ENCODE measurements at places on chromosomes 7 and 10.

GRCh38 chr10:79381804-79382221 lies 34.5 kb downstream of the PPIF start:
- DNase-seq: no peak

DNA sequence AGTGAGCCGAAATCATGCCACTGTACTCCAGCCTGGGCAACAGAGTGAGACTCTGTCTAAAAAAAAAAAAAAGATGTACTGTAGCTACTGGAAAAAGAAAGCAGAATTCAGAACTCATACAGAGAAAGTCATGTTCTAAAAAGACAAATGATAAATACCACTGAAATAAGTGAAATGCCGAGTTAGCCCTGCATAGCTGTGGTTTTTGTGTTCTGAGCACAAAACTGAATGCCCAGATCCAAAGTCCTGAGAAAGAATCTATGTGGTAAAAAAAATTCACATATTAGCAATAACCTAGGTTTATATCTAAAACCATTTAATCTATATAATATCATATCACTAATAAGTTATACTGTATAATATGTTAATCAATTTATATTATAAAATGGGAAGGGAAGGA lies 29.3 kb upstream of the HECW1 start:
- DNase-seq: no peak

DNA sequence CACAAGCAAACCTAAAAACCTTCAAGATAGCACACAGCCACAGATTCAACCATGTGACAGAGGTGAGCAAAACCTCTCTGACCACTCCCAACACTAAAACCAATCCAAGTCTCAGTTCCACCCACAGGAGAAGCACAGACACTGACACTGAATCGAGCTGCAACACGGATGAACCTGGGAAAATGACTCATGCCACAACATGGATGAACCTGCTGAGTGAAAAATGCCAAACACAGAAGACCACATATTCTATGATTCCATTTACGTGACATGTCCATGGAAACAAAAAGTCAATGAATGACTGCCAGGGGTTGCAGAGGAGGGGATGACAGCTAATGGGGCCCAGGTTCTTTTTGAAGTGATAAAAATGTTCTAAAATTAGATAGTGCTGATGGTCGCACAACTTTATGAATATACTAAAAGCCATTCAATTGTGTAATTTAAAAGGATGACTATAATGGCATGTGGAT lies 22.0 kb downstream of the CYTH3 start:
- DNase-seq: no peak

DNA sequence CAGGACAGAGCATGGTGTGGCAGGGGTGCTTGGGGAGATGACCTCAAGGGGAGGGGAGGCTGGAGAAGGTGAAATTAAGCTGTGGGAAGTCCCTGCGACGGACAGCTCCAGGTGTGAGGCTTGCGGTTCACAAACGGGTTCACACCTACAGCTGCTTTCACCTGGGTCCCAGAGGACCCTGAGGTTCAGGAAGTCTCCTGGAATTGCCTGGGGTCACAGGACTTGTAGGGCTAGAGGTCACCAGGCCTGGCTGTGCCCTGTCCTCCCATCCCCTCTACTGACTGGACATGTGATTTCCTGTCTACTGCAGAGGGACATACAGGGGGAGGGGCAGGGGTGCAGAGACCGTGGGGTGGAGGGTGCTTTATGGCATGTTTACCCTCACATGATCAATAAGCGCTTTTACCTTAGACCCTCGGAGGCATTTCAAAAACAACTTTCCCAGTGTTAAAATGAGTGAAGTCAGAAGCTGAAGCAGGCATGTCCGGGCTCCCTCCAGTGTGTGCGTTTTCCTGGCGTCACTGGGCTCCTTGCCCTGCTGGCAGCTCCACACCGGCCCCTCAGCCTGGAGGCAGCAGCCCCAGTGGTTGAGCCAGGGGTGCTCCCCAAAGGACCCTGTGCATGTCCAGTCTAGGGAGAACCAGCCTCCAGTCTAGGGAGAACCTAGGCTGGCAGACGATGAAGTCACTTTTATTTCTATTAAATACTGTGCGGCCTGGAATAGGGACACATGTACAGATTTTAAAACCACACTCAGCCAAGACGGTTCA lies 66.6 kb upstream of the IGFBP3 start:
- no peak for DNase-seq

DNA sequence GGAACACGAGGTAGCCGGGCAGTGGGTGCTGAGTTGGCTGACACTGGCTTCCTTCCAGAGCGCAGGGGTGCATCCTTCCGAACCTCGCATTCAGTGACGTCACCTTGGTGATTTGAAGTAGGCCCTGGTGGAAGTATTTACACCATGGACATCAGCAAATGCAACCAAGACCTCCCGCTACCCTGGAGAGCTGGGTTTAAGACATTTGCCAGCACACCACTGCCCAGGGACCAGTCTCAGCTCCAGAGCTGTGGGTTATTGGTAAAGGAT lies 106.4 kb upstream of the GPR26 start:
- no peak for DNase-seq
